T-helper 1 cell treated with Interleukin-12 subunit alpha and Interleukin-12 subunit beta and Interleukin-4 antibody, amounts not matched to agents 30 ng/mL and 1 ng/mL, for 36 hours (primary cell): ENCODE measurements at places on chromosomes 1 and 21. TPM values are rescaled to one million over a fixed set of nuclear protein-coding genes. Genes with fewer than 3 reads are reported as not detected.

JAM2 gene
- 0.49 and 1.3 TPM in 2 replicates for total RNA-seq

MRPL39 gene
- 26.9 and 31.6 TPM in 2 replicates for total RNA-seq

OR2T33 gene
- not detected in 2 replicates for total RNA-seq

OR2T29 gene
- not detected in 2 replicates for total RNA-seq

SLC26A9 gene
- not detected in 2 replicates for total RNA-seq

TPRG1L gene
- total RNA-seq, result 14.4 and 17.1 TPM in 2 replicates

NCDN gene
- 70.6 and 72.0 TPM in 2 replicates for total RNA-seq

TADA1 gene
- 14.6 and 15.8 TPM in 2 replicates for total RNA-seq

KRTAP10-4 gene
- not detected in 2 replicates for total RNA-seq

INAVA gene
- total RNA-seq, result not detected in 2 replicates

DCDC2B gene
- total RNA-seq, result 0.22 TPM in 1 of 2 replicates, not detected in the other

PSEN2 gene
- total RNA-seq, result 12.8 and 14.7 TPM in 2 replicates

FMO4 gene
- 0.85 and 1.3 TPM in 2 replicates for total RNA-seq

SYNC gene
- not detected in 2 replicates for total RNA-seq

TEKT2 gene
- 0.12 TPM in 1 of 2 replicates, not detected in the other for total RNA-seq

PPIAL4G gene
- 0.56 and 1.0 TPM in 2 replicates for total RNA-seq

NR0B2 gene
- total RNA-seq, result not detected in 2 replicates

INSRR gene
- 0.63 and 0.81 TPM in 2 replicates for total RNA-seq

TMEM200B gene
- 0.07 TPM in 1 of 2 replicates, not detected in the other for total RNA-seq

ADORA1 gene
- not detected in 2 replicates for total RNA-seq

NECAP2 gene
- 150 and 154 TPM in 2 replicates for total RNA-seq

NBPF10 gene
- 5.8 and 6.3 TPM in 2 replicates for total RNA-seq

LRRN2 gene
- total RNA-seq, result 0.20 TPM in 1 of 2 replicates, not detected in the other

NBPF4 gene
- total RNA-seq, result 0.22 and 0.51 TPM in 2 replicates

CD34 gene
- total RNA-seq, result not detected in 2 replicates

TAGLN2 gene
- total RNA-seq, result 411 and 422 TPM in 2 replicates

C1orf21 gene
- 5.5 and 5.8 TPM in 2 replicates for total RNA-seq

RGS13 gene
- not detected in 2 replicates for total RNA-seq

GSTM1 gene
- 67.8 and 72.8 TPM in 2 replicates for total RNA-seq

RHBDL2 gene
- not detected in 2 replicates for total RNA-seq

SPATA1 gene
- total RNA-seq, result 0.29 and 1.3 TPM in 2 replicates

UQCRHL gene
- 1.2 and 1.4 TPM in 2 replicates for total RNA-seq
